NCI-H526 (cell line): ENCODE measurements at places on chromosomes 7 and 10.
A peak's percentile ranks its signal among the peaks of the same experiment; 100 is the strongest.

DNA sequence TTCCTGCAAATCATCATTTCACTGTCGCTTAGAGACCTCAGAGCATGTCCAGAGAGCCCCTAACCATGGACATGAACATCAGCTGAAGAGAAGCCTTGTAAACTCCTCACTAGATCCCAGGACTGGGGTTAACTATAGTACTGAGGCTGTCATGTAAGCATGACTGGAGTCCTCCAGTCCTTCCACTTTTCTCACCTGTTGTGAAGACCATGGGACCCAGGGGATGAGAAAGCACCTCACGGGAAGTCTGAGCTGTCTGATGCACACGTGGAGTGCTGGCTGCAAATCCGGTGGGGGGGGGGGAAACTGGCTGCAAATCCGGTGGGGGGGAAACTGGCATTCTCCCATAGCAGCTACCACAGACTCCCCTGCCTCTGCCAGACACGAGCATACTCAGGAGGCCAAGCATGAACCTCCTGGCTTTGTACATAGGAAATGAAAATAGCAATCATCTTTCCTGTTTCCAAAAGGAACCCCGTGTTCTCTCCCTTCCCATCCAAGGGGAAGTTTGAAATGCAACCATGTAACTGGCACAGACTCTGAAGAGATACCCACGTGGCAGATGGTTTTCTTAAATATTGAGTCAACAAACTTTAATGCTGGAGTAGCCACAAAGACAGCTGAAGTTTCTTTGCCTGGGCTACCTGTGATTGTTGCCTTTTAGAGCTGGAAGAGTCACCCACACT is 261.4 kb downstream of the ZMYND11 start:
- no peak for DNase-seq

DNA sequence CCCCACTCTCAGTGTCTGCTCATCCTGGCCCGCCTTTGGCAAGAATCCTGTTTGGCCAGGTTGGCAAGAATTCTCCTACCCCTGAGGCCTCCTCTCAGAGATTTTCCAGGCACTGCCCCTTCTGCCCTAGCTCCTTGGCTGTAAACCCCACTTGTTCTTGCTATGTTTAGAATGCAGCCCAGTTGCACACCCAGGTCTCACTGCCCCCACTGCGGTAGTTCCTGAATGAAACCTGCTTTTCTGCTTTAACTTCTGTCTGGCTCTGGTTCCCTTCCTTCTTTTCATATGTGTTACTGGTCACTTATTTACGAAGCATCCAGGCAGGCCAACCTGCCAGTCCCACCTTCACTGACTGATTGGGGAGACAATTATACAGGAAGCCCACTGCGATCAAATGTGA is 576.9 kb downstream of the GLRX3 start:
- no peak for DNase-seq

DNA sequence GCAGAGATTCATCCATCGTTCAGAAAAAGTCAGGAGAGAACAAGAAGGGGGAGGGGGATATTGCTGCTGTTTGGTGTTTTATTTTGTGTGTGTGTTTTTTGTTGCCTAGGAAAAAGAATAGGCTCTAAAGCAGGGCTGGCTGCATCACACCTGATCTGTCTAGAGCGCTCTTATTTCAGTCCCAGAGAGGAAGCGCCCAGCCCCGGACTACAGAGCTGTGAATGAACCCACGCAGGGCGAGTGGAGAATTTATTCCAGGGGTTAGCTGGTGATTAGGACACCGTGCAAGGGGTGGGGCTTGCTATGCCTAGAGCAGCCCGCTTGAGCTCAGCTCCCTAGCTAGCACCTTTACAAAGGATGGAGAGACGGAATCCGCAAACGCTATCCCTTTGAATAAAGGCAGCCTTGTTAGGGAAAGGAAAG is 621 bp upstream of the FAM13C start:
- DNase-seq = peak; percentile 86

GRCh38 chr10:116905845-116906210 is 56.5 kb downstream of the ENO4 start:
- DNase-seq = no peak

GRCh38 chr10:131933696-131934086 is 32.9 kb downstream of the PPP2R2D start:
- no peak for DNase-seq

DNA sequence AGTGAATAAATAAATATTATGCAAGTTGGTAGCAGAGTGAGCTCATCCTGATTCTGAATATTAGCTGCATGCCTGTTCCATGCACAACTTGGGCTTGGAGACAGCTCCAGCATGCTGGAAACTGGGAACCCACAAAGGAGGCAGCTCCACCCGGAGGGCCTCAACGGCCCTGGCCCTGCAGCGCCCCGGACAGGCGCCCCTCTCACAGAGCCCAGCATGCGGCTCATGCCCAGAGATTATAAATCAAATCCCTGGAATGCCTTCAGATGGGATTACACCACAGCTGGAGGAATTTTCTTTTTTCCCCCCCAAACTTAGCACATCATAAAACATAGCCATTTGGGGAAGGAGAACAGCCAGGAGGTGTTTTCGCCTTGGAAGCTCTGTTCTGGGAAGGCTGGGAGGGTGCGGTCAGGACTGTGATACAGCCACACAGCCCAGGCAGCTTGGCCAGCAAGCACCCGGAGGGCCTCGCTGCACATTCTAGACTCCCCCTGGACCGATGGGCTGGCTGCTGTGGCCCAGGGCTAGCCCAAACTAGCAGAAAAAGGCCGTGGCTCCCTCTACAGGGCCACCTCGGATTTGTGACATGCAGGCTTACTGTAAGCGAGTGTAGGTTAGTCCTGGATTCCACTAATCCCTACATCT is 102.4 kb downstream of the PTPN20 start:
- DNase-seq = no peak
